ENCODE measurements at places on chromosomes 6 and 20. TPM values are rescaled to one million over a fixed set of nuclear protein-coding genes. Genes with fewer than 3 reads are reported as not detected.
A peak's percentile ranks its signal among the peaks of the same experiment; 100 is the strongest.

OPRM1 gene
- not detected for total RNA-seq

- DNase-seq = no peak
- no peaks in the 10 kb centered on the region for H3K27me3 ChIP-seq
- no peaks in the 10 kb centered on the region for H3K36me3 ChIP-seq
- H3K27ac ChIP-seq = no peak overlapping the region
- peaks cover 20% of the 10 kb centered on the region for H3K4me1 ChIP-seq
Observed at GRCh38 chr20:3995067-3995748, 20.1 kb downstream of the RNF24 start.

DNA sequence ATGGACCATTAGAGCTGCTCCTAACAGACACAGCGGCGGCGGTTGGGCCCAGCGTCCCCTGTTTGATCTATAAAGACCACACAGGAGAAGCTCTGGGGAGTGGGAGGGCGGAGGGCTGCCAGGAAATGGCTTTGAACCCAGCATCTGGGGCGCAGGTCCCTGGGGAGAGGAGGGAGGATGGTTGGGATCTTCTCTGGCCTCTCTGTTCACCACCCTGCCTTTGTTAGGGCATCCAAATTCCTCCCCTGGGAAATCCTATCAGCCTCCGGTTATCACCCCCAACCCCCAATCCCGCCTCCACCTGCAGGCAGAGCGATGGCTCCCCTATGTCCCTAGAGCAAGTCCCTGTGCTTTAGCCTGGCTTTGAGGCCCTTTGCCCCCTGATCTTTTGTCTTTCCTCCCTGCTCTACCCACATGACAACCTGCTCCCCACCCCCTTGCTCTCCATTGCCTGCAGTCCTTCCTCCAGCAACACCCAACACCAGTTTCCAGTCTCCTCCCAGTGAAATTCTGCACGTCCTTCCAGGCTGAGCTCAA is 7.1 kb downstream of the XKR7 start:
- no peak overlapping the region for H3K4me3 ChIP-seq
- no peaks in the 10 kb centered on the region for H3K4me1 ChIP-seq
- H3K27ac ChIP-seq = no peak overlapping the region
- H3K36me3 ChIP-seq = no peaks in the 10 kb centered on the region
- no peak for DNase-seq

PSORS1C1 gene
- total RNA-seq = 5.7 TPM

DNA sequence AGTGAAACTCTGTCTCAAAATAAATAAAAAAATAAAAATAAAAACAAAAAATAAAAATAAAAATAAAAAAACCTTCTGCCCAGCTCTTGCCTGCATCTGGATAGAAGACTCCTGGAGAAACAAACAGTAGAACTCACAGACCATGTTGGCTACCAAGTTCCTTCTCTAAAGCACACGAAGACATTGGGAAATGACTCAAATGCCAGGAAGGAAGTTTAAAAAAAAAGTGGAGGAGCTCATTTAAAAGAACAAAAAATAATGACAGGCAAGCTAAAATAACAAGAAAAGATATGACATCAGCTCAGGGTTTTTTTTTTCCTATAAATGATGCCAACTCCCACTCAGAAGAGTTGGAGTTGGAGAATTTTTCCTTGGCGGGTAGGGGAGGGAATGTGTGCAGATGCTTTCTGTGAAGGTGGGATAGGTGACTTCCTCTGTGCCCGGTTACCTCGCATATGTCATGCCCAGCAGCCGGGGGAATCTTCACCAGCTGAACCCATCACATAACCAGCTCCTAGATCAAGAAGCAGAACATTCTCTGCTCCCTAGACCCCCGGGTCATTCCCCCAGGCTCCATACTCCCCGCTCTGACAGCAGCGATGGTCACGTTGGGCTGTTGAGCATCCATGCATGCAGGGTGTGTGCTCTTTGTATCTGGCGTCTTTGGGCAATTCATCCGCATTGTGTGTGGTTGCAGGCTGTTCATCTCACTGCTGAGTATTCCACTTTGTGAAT is 17.3 kb upstream of the CD93 start:
- H3K27me3 ChIP-seq = no peaks in the 10 kb centered on the region
- H3K4me3 ChIP-seq = no peak overlapping the region
- no peaks in the 10 kb centered on the region for H3K36me3 ChIP-seq
- peak overlapping the region; percentile 35 for H3K27ac ChIP-seq
- H3K4me1 ChIP-seq = peaks cover 15% of the 10 kb centered on the region

SLCO4A1 gene
- 20.7 TPM for total RNA-seq

HSPA1L gene
- not detected for total RNA-seq

GRCh38 chr20:34622821-34623451 is 54.0 kb downstream of the PIGU start:
- H3K36me3 ChIP-seq = peaks cover 18% of the 10 kb centered on the region
- H3K4me1 ChIP-seq = peaks cover 6% of the 10 kb centered on the region
- no peak overlapping the region for H3K27ac ChIP-seq
- H3K27me3 ChIP-seq = no peaks in the 10 kb centered on the region
- no peak overlapping the region for H3K4me3 ChIP-seq
- no peak for DNase-seq

EIF2S2 gene
- total RNA-seq = 36.8 TPM

- H3K36me3 ChIP-seq = no peaks in the 10 kb centered on the region
- H3K27me3 ChIP-seq = no peaks in the 10 kb centered on the region
- H3K4me3 ChIP-seq = no peak overlapping the region
- H3K4me1 ChIP-seq = no peaks in the 10 kb centered on the region
Observed at GRCh38 chr6:46996860-46997641, 45.1 kb downstream of the ADGRF1 start.

LY6G6D gene
- total RNA-seq = not detected

DNA sequence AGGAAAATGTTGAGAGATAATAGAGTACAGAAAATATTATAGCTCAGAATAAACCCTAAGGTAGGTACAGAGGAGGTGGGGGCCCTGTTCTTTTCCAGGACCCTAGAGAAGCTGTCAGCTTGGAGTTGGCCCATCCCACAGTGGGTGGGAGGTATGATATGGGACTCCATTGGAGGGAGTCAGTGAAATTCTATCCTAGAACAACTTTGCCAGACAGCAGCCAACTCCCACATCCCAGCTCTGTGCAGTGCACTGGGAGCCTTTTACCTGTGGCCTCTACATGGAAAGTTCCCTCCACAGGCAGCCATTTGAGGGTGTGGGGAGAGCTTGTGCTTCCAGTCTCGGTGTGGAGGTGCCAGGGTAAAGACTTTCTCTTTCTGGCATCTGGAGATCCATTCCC is 36.8 kb upstream of the CLIC5 start:
- H3K36me3 ChIP-seq = no peaks in the 10 kb centered on the region
- H3K27ac ChIP-seq = no peak overlapping the region
- H3K4me1 ChIP-seq = no peaks in the 10 kb centered on the region
- DNase-seq = no peak
- H3K4me3 ChIP-seq = no peak overlapping the region
- H3K27me3 ChIP-seq = no peaks in the 10 kb centered on the region

DNA sequence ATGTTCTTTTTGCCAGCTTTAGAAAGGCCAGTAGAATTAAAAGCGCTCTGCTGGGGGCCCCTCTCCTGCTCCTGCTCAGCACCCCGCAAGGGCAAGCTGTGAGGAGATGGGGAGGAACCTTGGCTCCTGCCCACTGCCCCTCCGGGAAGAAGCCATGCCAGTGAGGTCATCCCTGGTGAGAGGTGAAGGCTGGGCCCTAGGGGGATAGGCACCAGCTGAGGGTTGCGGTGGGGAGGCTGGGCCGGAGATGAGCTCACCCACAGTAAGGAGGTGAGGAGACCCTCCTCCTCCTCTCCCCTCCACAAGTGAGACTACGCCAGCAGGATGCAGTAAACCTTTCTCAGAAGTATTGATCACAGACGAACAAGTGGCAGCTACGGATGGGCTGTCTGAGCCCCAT is 32.1 kb downstream of the LRFN2 start:
- H3K4me3 ChIP-seq = no peak overlapping the region
- no peak for DNase-seq
- no peaks in the 10 kb centered on the region for H3K4me1 ChIP-seq
- H3K27me3 ChIP-seq = no peaks in the 10 kb centered on the region

All from stomach (tissue), 19 donors.